ENCODE measurements at places on chromosomes 1 and 21.

DNA sequence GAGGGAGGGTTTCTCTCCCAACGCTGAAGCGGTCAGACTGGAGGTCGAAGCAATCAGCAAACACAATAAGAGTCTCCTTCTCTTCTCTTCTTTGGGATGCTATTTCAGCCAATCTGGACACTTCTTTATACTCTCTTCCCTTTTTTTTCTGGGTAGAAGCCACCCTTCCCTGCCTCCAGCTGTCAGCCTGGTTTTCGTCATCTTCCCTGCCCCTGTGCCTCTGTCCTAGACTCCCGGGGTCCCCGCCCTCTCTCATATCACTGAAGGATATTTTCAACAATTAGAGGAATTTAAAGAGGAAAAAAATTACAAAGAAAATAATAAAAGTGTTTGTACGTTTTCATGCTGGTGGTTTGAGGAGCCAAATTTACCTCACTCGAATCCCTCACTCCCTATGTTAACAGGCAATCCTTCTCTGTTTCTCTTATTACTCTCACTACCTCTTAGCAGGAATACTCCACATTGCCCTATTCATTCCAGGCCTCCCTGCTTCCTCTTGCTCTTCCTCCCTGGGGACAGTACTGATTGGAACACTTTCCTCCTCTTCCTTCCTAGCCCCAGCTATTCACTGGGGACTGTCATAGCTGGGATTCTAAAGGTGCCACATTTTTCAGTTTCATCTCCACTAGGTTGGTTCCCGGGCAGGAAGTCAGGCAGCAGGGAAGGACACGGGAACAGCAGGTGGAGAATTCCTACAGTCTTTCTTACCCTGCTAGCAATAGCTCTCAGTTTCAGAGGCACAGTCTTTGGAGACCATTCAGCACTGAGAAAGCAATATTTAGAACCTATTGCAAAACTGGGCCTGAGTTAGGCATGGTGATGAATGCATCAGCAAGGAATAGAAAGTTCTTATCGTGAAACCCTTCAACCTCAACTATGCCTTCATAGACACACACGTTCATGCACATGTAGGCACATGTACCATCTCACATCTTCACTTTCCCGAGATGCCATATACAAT is 288.0 kb downstream of the PBX1 start:
- DNase-seq: no peak

- no peak for DNase-seq
Measured at GRCh38 chr1:26281091-26281958, 1.4 kb downstream of the SH3BGRL3 start.

- no peak for DNase-seq
Measured at GRCh38 chr21:42806509-42807140, 72.7 kb downstream of the WDR4 start.

DNA sequence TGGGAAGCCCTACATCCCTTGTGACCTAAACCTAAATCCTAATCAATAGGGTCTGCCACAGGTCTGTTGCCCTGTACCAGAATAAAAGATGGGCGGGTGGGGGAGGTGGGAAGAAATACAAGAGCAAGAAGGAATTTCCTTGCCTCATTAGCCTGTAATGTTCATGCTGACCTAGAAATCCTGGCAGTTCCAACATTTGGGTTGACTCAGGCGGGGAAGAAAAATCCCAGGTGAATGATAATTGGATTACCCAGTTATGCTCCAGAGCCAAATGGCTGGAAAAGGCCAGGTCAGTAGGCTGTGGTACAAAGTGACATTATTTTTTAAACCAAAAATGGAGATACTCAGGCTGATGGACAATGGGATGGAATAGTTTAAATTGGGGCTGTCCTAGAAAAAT is 27.3 kb upstream of the A3GALT2 start:
- no peak for DNase-seq

DNA sequence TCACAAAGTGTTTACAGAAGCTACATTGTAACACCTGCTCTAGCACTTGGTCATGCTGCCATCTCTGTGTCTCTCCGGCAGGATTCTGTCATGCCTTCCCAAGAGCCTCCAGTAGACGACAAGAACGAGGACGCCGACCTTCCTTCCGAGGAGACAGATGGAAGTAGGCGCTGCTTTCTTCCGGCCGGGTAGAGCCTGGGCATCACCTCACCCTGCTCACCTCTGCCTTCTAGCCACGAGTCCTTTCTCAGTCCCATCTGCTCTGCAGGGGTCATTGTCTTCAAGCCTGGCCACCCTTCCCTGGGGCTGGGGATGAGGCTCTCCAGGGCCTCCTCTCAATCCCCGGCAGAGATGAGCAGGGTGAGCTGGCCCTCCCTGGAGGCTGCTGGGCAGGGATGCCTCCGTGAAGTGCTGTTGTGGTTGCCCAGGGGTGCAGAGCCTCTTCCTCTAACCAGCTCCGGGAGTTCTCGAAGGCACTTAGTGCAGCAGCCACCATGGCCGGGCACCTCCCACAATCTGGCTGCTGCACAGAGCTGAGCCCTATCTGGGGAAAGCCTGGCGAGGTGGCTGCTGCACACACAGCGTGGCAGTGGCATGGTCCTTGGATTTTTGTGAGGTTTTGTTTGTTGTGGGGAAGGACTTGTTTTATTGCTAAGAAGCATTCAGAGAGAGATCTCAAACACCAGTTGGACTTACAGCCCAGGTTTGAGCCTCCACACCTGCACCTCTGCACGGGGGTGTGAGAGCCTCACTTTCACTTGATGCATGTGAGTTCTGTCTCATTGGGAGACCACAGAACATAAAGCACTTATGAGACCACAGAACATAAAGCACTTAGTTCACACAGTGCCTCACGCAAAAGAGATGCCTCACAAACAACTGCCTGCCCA is 48.4 kb downstream of the FAAP20 start:
- no peak for DNase-seq

GRCh38 chr21:35350965-35351364 is 301.9 kb upstream of the RUNX1 start:
- no peak for DNase-seq

- no peak for DNase-seq
Measured at GRCh38 chr21:45863267-45863666, 118.3 kb upstream of the COL6A1 start.

GRCh38 chr21:34519016-34519415 is 7.0 kb upstream of the KCNE1 start:
- DNase-seq: no peak

GRCh38 chr1:117171900-117172511 is 38.7 kb downstream of the VTCN1 start:
- DNase-seq: no peak

DNA sequence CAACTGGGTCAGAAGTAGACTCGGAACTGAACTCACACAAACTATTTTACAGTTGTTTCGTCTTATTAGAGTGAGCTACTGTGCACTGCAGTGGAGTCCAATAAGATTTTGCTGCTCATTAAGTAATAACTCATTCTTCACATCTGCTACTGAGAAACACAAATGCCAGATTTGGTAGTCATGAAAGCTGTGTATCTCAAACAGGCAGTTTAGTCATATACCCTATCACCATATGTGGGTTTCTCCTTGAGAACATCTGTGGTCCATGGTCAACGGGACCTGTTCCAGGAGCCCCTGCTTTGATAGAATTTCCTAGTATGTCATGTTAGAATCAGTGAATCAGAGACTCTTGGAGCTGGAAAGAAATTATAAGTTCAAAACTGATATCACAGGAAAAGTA is 60.4 kb downstream of the ALG14 start:
- no peak for DNase-seq

All from activated CD8-positive, alpha-beta memory T cell treated with anti-CD3 and anti-CD28 coated beads for 1 hour (primary cell).